ENCODE measurements at places on chromosomes 5 and 9.
A peak's percentile ranks its signal among the peaks of the same experiment; 100 is the strongest.

GRCh38 chr5:173627860-173628392 lies 11.5 kb upstream of the BOD1 start:
- DNase-seq = no peak

DNA sequence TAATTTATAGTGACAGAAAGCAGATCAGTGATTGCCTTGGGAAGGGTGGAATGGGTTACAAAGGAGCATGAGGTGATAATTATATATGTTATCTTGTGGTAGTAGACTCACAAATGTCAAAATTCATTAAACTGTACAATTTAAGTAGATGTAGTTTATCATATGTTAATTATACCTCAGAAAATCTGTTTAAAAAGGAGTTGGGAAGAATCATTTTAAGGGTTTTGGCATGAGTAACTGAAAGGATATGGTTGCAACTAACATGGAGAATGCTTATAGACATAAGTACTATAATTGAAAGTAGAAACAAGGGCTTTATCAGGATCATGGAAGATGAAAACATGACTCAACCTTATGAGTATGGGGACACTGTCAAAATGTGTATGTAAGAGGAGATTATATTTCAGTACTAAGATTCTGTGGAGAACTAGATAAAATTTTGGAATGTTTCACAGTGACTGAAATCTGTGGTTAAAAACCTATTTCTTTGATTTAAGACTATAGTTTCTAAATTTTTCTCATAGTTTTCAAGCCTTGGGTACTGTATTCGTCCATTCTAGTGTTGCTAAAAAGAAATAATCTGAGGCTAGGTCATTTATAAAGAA lies 73.3 kb downstream of the FCHO2 start:
- no peak for DNase-seq

DNA sequence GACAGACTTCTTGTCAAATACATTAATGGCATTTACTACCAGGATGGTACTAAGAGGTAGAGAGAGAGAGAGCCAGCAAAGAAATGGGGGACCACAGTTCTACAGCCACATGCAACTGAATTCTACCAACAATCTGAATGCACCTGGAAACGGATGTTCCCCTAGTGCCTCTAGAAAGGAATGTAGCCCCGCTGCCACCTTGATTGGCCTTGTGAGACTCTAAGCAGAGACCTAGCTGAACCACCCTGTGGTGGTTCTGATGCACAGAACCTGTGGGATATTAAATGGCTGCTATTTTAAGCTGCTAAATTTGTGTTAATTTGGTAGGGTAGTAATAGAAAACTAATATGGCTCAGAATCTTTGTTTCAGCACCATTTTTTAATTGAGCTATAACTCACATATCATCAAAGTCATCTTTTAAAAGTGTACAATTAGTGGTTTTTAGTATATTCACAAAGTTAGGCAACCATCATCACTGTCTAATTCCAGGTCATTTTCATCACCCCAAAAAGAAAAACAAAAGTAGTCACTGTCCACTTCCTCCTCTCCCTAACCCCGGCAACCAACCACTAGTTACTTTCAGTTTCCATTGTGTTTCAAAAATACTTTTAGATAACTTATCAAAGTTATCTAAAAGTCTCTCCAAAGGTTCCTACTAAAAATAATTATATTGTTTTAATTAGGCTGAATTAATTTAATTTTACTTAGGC lies 51.7 kb downstream of the CPLANE1 start:
- no peak for DNase-seq

GRCh38 chr5:170632985-170633234 lies 129.1 kb downstream of the KCNIP1 start:
- peak; percentile 7 for DNase-seq

DNA sequence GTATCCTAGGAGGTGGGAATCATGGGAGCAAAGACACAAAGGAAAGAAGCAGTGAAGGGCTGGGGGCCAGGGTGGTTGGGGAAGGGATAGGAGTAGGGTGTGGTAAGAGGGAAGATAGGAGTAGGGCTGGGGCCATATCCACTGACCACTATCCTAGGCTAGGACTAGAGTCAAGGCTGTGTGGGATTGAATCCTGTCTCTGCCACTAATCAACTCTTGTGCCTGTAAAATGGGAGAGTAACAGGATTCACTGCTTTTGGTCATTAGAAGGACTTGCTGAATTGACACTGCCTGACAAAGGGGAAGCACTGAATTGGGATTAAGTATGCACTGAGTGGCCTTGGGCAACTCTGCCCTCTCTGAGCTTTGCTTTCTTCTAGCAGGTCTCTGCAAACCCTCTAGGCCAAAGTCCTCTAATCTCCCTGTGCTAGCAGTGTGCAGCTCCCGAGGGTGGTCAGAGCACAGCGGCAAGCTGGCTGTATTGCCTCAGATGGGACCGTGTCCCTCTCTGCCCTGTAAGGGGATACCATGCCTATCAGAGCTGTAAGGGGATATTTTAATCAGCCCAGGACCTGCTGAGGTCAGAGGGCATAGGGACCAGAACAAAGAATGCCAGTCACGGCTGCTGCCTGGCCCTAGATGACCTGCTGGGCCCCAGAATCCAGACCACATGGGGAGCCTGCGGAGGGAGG lies 12.4 kb upstream of the DAB2IP start:
- no peak for DNase-seq

DNA sequence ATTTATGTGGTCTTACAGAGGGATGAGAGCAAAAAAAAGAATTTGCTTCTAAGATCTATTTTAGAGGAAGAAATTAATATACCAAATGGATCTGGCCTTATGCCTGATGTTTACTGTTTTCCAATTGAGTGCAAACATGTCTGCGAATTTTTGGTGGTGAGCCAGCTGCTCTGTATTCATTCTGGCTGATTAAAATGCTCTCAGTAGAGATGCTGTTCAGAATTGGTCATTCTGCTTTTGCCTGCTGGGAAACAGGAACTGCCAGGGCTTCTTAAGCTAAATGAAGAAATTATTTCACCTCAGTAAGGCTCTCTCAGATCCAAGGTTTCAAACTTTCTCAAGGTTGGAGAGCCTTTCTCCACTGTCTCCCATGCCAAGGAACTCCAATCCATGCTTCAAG lies 132.0 kb upstream of the SV2C start:
- no peak for DNase-seq

GRCh38 chr9:136011376-136011702 lies 50.2 kb upstream of the UBAC1 start:
- DNase-seq = no peak

DNA sequence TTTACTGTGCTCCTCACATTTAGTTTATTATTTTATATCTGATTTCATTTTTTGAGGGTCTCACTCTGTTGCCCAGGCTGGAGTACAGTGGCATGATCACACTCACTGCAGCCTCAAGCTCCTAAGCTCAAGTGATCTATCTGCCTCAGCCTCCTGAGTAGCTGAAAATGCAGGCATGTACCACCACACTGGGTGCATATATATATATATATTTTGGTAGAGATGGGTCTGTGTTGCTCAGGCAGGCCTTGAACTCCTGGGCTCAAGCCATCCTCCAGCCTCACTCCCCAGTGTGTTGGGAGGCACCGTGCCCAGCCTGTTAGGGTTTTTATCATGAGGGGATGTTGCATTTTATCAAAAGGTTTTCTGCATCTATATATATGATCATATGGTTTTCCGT lies 39.8 kb upstream of the ZNF354B start:
- no peak for DNase-seq

GRCh38 chr9:37906312-37907239 lies 2.6 kb upstream of the SLC25A51 start:
- no peak for DNase-seq

DNA sequence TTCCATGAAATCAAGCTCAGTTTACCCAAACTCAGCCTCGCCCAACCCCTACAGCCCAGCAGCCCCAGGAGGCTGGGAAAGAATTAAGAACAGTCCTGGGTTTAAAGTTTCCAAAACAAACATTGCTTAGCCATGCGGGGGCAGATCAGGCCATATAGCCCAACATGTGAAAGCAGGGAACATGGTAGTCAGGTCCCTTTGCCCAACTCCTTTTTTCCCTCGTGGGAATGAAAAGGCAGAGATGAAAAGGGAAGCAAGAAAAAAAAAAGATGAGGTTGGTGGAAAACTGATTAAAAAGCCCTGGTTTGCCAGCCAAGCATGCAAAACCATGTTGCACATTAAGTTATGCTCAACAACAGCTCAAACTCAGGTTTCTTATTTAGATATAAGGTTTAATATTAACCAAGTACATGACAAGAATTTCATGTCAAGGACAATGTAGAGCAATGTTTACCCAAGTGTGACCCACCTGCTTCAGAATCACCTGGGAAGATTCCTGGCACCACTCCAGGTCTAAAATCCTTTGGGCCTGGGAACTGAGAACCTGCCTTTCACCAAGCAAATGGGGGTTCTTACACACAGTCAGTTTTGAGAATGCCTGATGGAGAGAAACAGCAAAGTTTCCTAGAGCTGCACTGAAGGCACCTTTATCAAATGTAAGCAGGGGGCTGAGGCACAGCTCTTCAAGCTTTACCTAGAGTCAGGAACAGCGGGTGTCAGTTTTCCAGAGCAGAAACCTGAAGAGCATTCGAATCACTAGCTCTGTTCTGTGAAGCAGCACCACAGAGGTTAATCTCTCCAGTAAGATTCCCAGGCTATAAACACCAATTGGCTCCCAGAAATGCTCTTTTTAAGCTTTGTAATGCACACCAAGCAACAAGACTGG lies 1.7 kb downstream of the FREM1 start:
- no peak for DNase-seq

DNA sequence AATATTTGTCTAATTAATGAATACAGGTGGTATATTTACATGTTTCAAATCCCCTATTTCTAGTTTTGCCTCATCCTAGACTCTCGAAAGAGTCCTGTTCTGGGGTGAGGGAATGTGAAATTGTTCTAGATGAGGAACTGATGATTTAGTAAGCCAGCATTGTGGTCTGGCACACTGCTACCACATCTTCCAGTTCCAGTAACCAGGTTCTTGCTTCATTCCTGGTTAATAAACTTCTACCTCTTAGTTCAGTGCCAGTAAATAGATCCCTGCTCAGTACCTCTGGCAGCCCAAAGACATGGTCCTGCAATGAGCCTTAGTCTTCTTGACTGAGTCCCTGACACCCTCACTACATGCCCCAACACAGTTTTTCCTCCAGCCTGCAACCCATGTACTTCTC lies 207.7 kb downstream of the SREK1 start:
- no peak for DNase-seq

GRCh38 chr9:6714176-6714575 lies 43.6 kb upstream of the KDM4C start:
- DNase-seq = no peak

DNA sequence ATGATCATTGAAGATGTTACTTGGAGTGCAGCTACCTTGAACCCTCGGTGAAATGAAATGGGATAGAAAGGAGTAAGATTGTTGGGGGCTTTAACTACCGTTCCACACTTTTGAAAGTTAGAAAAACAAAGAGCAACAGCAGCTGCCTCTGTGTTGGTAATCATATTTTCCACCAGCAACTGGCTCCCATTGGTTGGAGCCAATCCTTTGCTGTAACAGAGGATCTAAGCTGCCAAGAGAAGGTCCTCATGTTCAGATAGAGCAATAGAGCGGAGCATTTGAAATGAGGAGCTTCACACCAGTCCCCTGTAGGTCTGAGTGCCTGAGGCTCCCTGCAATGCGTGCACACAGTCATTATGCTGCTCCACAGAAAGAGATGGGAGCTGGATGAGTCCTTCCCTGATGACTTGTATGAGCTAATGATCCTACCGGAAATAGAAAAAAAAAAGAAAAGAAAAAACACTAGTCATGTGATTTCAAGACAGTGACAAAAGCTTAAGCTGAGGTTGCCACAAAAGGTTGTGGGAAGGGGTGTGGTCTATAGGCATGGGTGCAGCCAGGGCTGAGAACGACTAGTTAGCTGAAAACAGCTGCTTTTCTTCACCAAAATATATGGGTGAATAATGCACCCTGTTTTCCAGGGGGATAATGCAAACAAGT lies 300.7 kb downstream of the MLLT3 start:
- no peak for DNase-seq

- DNase-seq = no peak
These were observed 47.1 kb upstream of the ZNF354A start for GRCh38 chr5:178777520-178777919.

- no peak for DNase-seq
These were observed 32.6 kb upstream of the TMEM250 start for GRCh38 chr9:136151214-136151804.

GRCh38 chr5:108935611-108936010 lies 187.9 kb downstream of the FER start:
- DNase-seq = no peak

DNA sequence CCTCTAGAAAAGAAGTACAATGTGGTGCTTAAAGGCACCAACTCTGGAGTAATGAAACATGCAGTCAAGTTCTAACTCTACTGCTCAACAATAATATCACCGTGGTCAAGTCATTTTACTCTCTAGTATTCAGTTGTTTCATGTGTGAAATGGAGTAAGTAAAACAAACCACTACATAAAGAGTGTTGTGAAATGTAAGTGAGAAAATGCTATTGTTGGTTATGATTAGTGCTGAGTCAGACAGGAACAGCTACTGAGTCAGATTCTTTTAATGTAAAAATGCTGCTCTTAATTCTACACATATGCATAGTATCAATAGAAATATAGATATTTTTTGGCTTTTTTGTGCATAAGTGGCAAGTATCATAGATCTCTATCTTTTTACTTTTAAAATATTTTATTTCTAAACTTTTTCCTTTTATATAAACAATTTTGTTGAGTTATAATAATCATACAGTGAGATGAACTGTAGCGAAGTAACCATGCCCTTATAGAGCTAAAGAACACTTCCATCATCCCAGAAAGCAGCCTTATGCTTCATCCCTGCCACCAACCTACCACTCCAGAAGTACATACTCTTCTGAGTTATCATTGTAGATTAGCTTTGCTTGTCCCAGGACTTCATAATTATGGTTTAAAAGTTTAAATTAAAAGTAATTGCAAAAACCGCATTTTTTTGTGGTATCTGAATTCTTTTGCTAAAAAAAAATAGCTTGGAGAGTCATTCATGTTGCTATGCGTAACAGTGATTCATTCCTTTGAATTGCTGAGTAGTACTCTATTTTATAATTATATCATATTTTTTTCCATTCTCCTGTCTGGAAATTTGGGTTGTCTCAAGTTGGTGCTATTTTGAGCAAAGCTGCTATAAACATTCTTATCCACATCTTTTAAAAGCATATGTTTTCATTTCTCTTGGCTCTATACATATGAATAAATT lies 548.2 kb upstream of the CLINT1 start:
- no peak for DNase-seq

GRCh38 chr9:110050925-110051355 lies 157.0 kb downstream of the C9orf152 start:
- DNase-seq = no peak
